Transverse colon (tissue), 4 donors: ENCODE measurements at places on chromosomes 11 and 22. TPM values are rescaled to one million over a fixed set of nuclear protein-coding genes. Genes with fewer than 3 reads are reported as not detected.

DNA sequence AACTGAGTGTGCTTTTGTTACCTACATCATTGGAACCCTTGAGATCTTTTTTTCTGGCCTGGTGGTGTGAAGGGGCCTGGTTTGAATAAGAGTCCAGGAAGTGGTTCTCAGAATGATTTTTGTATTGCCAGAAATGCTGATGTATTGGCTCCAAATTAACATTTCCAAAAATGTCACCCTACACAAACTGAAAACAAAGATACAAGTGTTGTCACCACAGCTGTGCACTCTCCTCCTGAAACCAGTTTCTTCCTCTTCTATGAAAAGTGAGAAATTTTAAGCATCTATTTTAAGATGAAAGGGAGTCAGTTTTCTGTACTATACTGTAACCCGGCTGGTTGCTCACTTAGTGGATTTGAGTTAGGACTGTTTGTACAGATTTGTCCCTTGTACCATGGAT, 218.8 kb downstream of the PGR start:
- no peak for DNase-seq

DNA sequence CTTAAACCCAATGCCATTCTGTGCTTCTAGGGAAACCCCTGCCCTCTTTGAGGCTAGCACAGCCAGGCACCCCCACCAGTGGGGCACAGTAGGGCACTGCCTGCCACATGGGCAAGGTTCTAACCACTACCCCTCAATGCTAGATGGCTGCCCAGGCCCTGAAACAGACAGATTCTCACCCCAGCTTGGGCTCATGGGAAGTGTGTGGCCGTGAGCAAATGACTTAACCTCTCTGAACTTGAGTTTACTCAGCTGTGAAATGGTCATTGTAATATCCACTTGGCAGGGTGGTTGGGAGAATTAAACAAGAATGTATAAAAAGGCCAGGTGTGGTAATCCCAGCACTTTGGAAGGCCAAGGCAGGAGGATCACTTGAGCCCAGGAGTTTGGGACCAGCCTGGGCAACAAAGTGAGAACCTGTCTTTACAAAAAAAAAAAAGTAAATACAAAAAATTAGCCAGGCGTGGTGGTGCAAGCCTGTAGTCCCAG, 22.4 kb downstream of the C22orf23 start:
- DNase-seq, result no peak

DNA sequence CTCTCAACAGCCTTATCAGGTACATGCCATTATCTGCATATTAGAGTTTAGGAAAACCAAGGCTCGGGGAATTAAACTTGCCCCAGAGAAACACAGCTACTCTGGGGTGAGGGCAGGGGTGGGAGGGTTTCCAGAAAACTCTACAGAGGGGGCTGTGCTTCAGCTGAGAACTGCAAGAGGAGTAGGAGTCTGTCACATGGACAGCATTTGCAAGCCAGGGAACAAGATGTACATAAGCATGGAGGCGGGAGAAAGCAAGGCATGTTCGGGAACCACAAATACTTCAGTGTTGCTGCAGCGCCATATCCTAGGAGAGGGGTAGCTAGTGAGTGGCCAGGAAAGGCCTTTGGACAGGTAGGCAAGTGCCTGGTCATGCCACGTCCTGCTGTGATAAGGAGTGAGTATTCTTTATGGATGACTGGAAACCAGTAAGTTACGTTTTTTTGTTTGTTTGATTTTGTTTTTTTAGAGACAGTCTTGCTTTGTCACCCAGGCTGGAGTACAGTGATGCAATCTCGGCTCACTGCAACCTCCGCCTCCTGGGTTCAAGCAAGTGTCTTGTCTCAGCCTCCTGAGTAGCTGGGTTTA, 57.2 kb downstream of the GRAMD1B start:
- DNase-seq, result no peak

CYTH4 gene
- 1.4 TPM for total RNA-seq

- no peak for DNase-seq
Measured at GRCh38 chr11:45282081-45282480, 4.1 kb downstream of the SYT13 start.
